ENCODE measurements at places on chromosomes 3 and 15.

GRCh38 chr3:46022909-46023785 lies 4.1 kb downstream of the XCR1 start:
- no peak for DNase-seq

- no peak for DNase-seq
Measured at GRCh38 chr3:107431246-107432012, 54.2 kb downstream of the CCDC54 start.

DNA sequence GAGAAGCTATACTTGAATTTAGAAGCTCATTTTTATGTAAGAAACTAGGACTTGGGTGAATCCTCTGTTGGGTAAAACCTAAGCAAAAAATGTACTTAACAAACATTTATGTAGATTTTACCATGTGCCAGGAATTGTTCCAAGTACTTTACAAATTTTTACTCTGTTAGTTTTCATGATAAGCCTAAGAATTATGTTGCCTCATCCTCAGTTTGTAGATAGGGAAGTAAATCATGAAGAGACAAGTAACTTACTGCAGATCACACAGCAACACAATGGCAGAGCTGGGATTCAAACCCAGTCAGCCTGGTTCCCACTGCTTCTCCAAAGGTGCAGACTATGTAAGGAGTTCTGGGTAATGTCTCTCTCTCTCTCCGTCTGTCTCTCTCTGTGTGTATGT lies 169.9 kb downstream of the DIPK2A start:
- DNase-seq = no peak

GRCh38 chr3:73361591-73361990 lies 263.1 kb downstream of the PDZRN3 start:
- DNase-seq = no peak

DNA sequence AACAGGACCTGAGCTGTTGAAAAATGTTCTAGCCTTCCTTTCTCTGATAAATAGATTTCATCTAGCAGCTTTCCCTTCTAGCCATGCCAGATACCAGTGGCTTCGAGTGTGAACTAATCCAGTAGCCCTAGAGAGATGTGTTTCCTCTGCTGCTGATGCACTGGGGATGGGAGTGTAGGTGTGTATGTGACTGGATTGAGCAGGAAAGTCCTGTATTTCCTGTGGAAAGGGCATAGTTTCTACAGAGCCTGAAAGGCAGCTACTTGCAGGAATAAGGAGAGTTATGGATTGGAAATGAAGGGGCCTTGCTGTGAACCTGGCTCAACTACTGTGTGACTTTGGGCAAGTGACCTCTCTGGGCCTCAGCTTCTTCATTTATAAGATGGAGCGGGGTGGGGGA lies 8.6 kb downstream of the TIMP4 start:
- no peak for DNase-seq

DNA sequence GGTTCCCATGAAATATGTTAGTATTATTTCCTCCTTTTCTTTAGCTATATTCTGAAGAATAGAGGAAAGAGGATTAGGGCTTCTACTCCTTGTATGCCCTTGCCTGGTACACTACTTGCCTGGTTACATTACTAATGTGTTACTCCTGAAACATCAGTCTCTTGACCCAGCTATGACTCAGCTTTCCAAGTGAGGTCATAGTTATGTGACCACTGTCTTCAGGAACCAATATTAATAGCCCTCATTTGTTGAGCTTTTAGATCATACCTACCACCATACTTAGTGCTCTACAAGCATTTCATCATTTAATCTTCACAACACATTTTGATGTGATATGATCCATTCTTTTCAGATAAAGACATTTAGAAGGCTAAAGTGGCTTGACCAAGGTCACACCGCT lies 60.3 kb downstream of the CMSS1 start:
- DNase-seq = no peak

DNA sequence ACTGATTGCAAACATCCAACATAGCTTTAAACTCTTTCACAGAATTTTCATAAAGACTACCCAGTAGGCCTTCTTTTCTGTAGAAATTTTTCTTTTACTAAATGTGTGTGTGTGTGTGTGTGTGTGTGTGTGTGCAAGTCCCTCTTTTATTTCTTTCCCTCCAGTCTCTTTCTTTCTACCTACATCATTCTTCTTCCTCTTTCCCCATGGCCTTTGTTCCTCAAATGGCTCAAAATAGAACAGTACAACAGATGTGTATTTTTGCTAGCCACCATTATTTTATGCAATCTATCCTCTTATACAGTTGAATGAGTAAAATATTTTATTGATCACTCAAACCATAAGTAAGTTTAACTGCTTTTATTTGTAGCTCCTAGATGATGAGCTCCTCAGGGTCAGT lies 76.4 kb downstream of the USF3 start:
- no peak for DNase-seq

DNA sequence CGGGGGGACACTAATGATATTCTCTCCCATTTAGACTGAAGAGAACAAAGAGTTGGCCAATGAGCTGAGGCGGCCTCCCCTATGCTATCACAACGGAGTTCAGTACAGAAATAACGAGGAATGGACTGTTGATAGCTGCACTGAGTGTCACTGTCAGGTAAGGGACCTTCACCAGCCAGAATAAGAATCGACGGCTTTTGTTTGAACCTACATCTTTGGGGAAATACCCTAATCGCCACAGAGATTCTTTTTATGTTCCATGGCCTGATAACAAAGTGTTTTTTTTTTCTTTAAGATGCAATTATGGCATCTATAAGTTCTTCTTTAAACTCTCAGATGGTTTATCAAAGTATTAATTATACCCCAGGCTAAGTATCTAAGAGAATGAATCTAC lies 3.4 kb downstream of the THBS1 start:
- no peak for DNase-seq

DNA sequence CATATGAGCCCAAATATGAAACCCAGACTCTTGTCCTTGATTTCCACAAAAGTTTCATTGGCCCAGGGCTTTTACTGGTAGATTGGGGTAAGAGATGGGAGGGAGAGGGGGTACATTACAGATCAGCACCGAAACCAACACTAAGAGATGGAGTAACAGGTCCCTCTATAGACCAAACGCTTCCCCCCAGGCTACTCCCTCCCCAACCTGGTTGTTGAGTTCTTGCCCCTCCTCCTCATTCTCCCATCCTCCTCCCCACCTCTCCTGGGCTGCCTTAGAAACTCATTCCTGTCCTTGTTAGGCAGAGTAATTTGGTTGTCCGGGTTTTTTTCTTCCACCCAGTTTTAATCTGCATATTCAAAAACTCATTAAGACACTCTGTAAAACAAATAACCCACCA lies 74.1 kb downstream of the MESD start:
- no peak for DNase-seq

DNA sequence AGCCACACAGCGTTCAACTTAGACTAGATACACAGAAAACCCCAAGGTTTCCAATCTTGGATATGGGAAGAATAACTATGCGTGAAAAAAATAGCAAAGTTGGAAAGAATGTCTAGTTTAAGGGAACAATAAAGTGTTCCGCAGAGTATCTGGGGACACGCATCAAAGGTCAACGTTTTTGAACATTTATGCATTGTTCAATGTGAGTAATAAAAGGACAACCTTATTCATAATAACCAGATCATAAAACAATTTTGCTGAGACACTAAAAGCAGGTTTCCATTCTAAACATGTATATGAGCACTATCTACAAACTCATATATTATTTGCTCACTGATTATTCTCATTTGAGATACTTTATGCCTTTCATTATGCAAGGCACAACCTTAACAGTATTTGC lies 7.8 kb downstream of the ANO10 start:
- DNase-seq = no peak

DNA sequence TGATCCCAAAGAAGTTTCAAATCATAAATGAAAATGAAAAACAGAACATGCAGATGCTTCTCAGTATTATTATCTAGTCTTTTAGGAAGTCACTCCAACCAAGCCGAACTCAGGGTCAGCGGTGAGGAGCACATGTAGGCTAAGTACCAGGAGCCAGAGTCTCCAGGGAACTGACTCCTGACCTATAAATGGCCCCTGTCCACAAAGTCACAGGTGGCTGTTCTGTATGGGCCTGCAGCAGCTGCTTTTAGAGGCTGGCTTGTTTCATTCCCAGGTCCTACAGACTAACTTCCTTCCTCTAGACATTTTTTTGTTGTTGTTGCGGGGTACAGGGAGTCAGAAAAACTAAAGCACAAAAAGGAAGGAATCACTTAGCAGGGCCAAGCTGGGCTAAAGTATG lies 54.6 kb downstream of the DAPK2 start:
- DNase-seq = no peak

All from cortex of kidney (tissue), 1 donor.